ENCODE measurements at places on chromosomes 11 and 22.
A peak's percentile ranks its signal among the peaks of the same experiment; 100 is the strongest.

- DNase-seq, result no peak
These were observed 60.9 kb downstream of the LRP5 start for GRCh38 chr11:68373189-68373814.

GRCh38 chr22:25360411-25360810 is 141.0 kb downstream of the CRYBB2 start:
- no peak for DNase-seq

DNA sequence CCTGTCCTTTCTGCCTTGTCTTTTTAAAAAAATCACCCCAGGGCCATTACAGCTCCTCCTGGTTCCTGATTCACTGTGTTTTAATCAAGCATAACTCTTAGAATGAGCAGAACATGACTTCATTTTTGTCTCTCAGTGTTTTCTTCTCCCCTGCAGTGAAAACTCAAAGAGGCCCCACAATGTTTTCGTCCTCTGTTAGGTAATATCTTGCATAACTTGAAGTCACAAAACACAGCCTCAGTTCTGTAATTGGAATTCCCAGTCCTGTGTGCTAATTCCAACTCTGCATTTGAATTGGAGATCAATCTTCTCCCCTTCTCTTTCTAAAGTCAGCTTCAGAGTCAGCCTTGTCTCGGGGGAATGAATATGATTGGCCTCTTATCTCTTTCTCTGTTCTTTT is 186.5 kb upstream of the NAV2 start:
- no peak for DNase-seq

DNA sequence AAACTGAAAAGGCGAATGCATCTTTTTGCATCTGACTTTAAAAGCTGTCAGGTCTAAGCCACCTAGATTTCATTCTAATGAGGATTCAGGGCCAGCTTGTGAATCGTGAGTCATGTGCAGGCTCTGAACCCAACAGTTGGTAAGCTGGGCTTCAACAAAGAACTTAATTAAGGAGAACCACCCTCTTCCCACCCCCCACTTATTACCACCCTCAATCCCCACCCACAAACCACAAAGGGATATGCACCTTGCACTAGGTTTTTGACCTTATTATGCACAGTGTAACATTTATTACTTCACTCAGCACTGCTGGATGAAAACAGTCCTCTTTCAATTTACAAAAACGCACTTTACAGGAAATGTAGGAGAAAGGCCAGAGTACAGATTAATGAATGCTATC is 94.1 kb upstream of the LIN7C start:
- no peak for DNase-seq

DNA sequence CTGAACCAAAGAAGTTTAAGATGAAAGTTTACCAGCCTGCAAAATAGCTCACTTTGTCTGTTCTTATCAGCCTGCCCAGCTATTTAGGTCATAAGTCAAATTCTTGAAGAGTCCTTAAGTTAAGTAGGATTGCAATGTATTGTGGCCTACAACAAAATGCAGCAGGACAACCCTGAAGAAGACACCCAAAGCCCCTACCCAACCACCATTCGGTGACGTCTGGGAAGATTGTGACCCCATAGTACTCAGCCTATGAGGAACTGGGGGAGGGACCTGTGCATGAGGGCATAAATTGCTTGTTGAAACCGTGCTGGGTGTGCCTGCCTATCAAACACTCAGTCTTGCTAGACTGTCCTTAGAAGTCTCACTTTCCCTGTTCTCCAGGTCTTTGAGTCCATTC is 50.5 kb upstream of the FDX1 start:
- DNase-seq, result no peak

GRCh38 chr11:11746449-11746848 is 95.3 kb upstream of the USP47 start:
- DNase-seq, result no peak

- DNase-seq, result no peak
These were observed 15.6 kb upstream of the EMID1 start for GRCh38 chr22:29190051-29190450.

- DNase-seq, result no peak
These were observed 7.5 kb downstream of the CRYBB1 start for GRCh38 chr22:26610072-26610958.

- peak; percentile 13 for DNase-seq
These were observed 326.3 kb downstream of the ETS1 start for GRCh38 chr11:128261011-128261421.

Measured in NCI-H510A treated with DMSO at 0.1 percent for 48 hours (cell line).